Endothelial cell (in vitro differentiated cells): ENCODE measurements at places on chromosomes 4 and X.

GRCh38 chr4:8765084-8765483 is 106.6 kb downstream of the HMX1 start:
- DNase-seq: no peak

GRCh38 chrX:46837558-46838485 is 979 bp downstream of the RP2 start:
- DNase-seq: no peak

- DNase-seq: no peak
These were observed 28.9 kb upstream of the MAN2B2 start for GRCh38 chr4:6546091-6546490.

DNA sequence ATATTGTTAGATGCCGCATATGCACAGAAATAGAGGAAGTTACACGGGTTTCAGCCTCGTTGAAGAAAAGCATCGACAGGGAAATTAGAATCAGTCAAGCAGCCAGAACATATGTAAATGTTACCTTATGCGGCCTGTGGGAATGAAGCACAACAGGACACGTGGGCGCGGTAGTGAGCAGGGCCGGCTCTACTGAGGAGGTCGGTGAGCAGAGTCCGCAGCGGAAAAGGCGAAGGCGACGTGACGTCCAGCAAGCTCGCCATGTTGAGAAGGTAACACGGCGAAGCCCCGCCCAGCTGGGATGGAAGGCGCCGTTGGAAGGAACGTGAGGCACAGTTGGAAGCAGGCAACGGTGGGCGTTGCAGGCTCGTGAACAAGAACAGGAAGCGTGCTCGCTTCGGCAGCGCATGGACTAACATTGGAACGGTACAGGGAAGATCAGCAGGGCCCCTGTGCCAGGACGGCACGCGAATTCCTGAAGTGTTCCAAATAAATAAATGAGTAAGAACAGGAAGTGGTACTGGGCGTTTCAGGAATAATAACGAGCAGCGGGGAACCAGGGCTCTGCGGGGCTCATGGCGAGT is 54.6 kb downstream of the MTNR1A start:
- no peak for DNase-seq

DNA sequence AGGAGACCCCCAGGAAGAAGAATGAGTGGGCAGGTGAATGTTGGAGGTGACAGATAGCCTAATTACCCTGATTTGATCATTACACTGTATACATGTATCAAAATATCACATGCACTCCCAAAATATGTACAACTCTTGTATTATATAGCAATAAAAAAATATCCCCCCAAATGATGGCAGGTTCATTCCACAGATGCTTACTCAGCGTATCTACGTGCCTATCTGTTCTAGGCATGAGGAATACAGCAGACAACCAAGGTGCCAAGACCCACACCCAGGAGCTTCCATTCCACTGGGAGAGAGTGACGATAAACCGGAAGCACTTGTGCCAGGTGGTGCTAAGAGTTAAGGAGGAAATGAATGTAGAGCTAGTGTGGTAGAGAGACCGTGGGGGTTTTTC is 42.4 kb downstream of the ADRA2C start:
- DNase-seq: no peak

DNA sequence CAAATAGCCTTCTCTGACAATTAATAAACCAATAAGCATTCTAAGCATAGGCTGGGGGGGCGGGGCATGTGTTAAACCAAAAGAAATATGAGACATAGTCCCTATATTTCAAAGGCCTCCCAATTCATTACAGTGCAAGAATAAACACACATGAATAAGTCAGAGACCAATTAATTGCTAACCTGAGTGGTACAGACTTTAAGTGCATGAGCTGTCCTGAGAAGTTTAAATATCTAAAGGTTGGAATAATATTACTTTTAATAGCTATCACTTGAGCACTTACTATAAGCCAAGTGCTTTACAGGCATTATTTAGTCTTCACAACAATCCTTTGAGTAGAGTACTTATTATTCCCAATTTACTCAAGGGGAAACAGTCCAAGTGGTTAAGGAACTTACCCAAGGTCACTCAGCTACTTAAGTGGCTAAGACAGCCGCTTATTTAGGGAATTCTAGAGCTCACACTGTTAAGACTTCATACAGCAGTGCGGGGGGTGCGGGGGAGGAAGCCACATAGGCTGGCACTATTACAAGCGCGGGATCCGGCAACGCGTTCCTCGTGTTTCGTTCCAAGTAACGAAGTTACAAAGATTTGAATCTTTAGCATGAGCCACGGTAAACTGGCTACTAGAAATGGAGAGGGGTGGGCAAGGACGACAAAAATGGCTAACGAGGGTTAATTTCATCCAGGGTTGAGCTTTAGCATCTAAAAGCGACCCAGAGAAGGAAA is 1.4 kb downstream of the THOC2 start:
- DNase-seq: no peak

- no peak for DNase-seq
These were observed 40.1 kb downstream of the ABLIM2 start for GRCh38 chr4:8118531-8118930.

DNA sequence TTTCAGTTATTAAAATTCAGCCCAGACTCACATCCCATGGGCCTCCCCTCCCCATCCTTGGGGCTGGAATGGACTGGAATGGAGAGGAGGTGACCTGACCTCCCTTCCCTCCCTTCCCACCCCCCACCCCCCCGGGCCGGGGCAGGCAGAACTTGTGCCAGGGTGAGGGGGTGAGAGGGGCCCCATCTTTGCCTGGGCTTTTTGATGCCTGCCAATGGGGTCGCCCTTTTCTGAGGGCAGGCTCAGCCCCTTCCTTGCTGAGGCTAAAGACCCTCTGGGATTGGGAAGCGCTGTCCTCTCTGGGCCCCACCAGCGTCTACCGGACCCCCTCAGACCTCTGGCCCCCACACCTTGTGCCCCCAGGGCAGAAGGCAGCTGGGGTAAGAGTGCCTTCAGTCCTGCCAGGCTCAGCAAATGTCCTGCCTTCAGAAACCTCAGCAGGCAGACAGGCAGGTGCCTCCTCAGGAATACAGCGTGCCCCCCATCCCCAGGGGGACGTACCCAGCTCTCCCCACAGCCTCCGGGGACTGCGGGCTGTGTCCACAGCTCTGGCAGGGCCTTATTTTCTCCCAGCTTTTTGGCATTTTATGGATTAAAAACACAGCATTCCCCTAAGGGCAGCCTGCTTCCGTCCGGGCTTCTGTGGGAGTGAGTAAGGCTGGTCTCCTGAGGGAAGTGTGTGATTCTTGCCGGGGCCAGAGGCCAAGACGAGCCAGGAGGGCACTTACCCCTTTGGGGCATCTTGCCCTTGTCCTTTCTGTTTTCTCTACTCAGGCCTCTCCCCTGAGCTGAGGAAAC is 12.6 kb upstream of the CCNQ start:
- no peak for DNase-seq
